ENCODE measurements at places on chromosomes 11 and 22. TPM values are rescaled to one million over a fixed set of nuclear protein-coding genes. Genes with fewer than 3 reads are reported as not detected.

GRCh38 chr11:120605469-120605868 is 93.9 kb downstream of the GRIK4 start:
- no peak for DNase-seq

GRCh38 chr11:125344846-125345420 is 151.1 kb downstream of the FEZ1 start:
- no peak for DNase-seq

DNA sequence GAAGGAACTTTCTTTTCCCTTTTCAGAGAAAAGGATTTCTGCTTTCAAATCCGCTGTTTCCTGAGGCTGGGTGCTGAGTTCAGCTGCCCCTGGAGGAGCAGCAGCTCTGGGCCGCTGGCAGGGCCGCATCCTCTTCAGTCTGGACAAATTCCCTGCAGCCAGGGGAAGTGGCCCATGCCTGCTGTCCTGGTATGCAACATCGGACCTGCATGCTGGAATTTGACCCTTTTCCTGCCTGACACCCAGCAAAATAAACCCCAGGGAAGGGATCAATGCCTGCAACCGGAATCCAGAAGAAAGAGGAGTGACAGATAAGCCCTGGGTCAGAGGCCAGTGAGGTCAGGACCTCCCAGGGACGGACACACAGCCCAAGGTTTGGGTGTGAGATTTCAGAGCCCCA is 54.1 kb upstream of the LINC01488 start:
- DNase-seq: no peak

- no peak for DNase-seq
Observed at GRCh38 chr22:26570115-26570514, 19.8 kb downstream of the TPST2 start.

GRCh38 chr11:69157822-69158231 is 2.1 kb downstream of the SMIM38 start:
- DNase-seq: no peak

SGSM1 gene
- 1.1 TPM for polyA plus RNA-seq

OR8K3 gene
- polyA plus RNA-seq: not detected

OR8H2 gene
- not detected for polyA plus RNA-seq

DNA sequence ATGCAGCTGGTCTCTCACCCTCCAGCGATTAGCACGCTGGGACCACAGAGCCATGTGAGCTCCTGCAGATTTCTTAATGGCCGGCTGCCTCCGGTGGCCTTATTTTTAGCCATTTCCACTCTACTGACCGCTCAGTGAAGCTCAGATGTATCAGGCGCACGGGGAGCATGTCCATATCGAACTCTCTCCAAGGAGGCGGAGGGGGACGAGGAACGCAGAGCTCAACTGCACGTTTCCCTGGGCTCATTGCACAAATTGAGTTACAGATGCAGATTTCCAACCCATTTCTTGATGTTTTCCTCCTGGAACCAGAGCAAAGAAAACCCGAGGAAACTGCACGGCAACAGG is 207.1 kb downstream of the CTTN start:
- no peak for DNase-seq

C11orf91 gene
- polyA plus RNA-seq: not detected

DNA sequence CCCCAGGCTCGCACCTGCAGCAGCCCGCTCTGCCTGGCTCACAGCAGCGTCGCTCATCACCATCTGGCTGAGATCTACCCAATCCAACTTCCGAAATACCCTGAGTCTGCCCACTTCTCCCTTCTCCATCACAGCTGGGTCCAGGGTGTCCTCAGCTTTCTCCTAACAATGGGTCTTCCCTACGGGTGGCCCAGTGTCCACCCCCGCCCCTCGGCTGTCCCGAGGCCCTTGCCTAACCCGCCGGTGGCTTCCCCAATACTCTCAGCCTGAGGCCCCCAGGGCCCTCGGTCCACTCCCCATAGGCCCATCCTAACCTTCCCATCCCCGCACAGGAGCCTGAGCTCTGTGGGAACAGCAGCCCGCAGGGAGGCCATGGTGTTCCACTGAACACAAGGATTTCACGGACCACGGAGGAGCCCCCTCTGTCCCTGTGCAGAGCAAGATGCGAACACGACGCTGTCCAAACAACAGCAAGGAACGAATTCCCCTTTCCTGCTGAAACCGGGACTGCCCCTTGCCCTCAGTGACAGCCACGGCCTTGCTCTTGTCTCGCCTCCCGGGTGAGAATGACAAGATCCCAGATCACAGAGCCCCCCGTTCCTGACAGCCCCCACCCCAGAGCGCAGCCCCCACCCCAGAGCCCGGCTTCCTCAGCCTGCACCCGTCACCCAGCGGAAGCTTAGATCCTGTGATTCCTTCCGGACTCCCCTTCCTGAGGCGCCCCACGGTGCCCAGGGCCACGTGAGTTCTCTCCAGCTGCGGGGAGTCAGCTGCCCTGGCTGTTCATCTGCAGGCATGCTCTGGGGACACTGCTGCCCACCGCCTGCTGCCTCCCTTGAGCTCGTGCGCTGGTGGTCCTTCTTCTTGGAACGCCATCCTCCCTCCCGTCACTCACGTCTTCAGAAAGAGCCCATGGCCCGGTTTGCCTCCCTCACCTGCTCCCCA is 48.8 kb upstream of the CARS1 start:
- DNase-seq: no peak

DNA sequence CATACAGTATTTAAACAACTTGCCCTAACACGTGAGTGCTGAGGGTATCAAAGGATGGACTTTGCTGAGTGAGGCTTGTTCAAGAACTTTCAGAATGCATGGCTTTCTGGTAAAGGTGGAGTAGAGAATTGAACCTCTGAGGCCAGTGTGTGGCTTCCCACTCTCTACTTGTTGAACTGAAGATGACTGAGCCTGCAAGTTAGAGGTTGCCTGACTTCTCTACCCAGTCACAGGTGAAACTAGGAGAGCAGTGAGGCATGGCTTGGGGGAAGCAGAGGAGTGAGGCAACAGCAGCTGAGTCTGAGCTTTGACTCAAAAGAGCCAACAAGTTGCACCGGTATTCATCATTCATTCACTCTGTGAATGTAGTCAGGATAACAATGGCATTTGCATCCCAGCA is 256.4 kb upstream of the SESN3 start:
- DNase-seq: no peak

GRCh38 chr11:24199461-24199860 is 297.4 kb upstream of the LUZP2 start:
- no peak for DNase-seq

GRCh38 chr11:2269601-2270321 is 627 bp downstream of the ASCL2 start:
- peak; percentile 52 for DNase-seq
